ENCODE measurements at places on chromosomes 7 and 10.

- DNase-seq = no peak
Observed at GRCh38 chr10:69119896-69120295, 4.1 kb upstream of the VPS26A start.

GRCh38 chr10:75438275-75438674 is 6.9 kb downstream of the LRMDA start:
- no peak for DNase-seq

DNA sequence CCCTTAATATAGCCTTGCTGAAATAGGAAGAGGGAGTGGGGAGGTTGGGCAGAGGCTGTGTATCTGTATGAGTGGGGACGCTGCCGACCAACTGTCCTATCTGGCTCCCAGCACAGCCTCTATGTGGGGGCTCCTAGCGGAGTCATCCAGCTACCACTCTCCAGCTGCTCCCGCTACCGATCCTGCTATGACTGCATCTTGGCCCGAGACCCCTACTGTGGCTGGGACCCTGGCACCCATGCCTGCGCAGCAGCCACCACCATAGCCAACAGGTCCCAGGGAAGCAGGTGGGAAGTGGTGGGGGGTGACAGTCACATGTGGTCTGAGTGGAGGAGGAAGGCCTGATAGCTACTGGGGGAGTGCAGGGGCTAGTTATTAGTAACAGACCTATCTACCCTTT is 6.6 kb downstream of the MRPL43 start:
- no peak for DNase-seq

GRCh38 chr10:131433568-131433967 is 122.0 kb upstream of the TCERG1L start:
- DNase-seq = no peak

DNA sequence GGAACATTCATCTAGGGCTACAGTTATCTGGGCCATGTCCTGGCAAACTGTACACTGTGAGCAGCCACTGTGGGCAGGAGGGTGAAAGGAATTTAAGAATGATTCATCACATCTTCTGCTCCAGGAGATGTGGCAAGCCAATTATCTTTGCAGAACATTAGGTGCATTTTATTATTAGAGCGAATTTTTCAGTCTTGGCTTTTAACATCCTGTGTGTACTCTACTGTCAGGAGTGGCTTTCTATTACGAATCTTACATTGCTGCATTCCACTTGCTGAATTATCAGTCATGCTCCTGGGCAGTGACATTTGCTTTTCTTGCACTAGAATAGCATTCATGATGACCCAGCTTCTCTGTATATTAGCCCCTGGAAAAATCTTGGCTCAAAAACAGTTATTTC is 109.2 kb upstream of the TARP start:
- DNase-seq = no peak

GRCh38 chr7:27746486-27746885 is 6.5 kb downstream of the TAX1BP1 start:
- no peak for DNase-seq

DNA sequence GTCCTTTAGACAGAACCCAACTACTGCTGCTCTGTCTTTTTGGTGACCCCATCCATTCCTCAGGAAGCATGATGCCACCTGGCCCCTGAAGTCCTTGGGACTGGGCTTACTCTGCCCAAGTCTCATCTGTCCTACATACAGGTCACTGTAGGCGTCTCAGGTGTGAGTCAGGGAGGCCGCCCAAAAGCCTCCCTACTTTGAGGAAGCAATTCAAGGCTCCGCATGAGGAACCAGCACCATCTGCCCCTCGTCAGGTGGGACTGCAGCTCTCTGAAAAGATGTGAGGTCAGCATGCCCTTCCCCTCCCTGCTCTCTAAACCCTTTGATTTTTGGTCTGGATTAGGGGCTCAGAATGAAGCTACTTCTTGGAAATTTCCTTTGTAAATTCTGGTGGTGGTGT is 354.8 kb downstream of the CXCL12 start:
- DNase-seq = no peak

GRCh38 chr7:113770146-113770738 is 148.6 kb downstream of the PPP1R3A start:
- DNase-seq = no peak

DNA sequence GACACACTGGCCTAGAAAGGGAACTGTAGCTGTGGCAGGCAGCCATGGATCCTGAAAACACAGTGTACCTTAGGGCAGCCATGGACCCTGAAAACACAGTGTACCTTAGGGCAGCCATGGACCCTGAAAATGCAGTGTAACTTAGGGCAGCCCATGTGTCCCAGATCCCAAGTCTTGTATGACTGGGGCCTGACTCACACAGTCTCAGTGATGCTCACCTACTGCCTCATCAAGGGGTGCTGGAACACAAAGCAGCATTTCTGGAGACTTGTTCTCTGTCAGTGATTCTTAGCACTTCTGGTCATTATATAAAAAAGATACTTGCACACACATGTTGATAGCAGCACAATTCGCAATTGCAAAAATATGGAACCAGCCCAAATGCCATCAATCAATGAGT is 70.2 kb upstream of the LAMB4 start:
- DNase-seq = no peak

- no peak for DNase-seq
Observed at GRCh38 chr7:86968618-86969017, 90.8 kb downstream of the ELAPOR2 start.

- DNase-seq = no peak
Observed at GRCh38 chr10:86356296-86356695, 10.3 kb downstream of the GRID1 start.
